ENCODE measurements at places on chromosomes 13 and 19.

- DNase-seq, result peak; percentile 62
Observed at GRCh38 chr19:29625186-29625651, 19.1 kb downstream of the POP4 start.

- no peak for DNase-seq
Observed at GRCh38 chr13:22256111-22256639, 585.3 kb downstream of the FGF9 start.

DNA sequence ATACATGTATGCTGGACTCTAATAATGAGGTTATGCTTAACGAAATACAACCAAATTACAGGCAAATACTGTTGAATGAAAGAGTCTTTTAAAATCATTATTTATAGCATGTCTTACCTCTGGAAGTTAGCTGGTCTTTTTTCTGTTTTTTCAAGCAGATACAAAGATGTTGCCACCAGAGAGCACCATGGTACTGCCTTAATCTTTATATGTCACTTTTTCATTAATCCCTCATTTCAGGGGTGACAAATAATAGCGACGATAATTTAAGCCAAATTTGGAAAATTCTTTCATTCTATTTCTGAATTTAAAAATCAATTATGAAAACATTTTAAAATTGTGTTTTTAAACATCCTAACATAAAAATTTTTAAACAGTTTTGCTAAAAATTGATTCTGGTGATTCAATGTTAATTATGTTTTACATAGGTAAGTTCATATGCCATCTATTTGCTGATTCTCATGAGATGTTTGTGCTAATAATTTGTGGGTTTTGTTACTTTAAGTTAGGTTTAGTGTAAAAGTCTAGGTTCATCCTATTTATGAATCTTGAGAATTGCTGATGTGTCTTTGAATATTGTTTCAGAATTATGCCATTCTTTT lies 379.3 kb upstream of the SGCG start:
- DNase-seq, result no peak

GRCh38 chr19:50838239-50838638 lies 4.9 kb upstream of the KLK15 start:
- DNase-seq, result no peak

- DNase-seq, result no peak
Observed at GRCh38 chr19:991174-991931, 7.2 kb downstream of the WDR18 start.

DNA sequence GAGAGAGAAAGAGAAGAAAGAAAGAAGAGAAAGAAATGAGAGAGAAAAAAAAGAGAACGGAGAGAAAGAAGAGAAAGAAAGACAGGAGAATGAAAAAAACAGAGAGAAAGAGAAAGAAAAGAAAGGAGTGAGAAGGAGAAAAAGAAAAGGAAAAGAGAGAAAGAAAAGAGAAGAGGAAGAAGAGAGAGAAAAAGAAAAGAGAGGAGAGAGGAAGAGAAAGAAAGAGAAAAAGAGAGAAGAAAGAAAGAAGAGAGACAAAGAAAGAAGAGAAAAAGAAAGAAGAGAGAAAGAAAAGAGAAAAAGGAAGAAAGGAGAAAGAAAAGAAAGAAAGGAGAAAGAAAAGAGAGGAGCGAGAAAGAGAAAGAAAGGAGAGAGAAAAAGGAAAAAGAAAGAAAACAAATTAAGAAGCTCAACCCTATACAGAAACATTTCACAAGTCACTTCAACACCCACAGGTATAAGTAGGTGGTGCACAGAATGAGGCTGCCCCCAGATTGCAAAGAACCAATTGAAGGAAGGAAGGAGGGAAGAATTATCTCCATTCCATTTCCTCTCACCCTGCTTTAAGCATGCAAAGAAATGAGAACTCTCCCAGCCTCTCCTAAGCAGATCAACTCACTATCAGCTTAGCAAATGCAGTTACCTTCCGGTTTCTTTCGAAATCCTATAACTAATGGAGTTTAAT lies 98.8 kb upstream of the CACNA1A start:
- DNase-seq, result no peak

- no peak for DNase-seq
Observed at GRCh38 chr13:48068952-48069351, 26.0 kb downstream of the MED4 start.

DNA sequence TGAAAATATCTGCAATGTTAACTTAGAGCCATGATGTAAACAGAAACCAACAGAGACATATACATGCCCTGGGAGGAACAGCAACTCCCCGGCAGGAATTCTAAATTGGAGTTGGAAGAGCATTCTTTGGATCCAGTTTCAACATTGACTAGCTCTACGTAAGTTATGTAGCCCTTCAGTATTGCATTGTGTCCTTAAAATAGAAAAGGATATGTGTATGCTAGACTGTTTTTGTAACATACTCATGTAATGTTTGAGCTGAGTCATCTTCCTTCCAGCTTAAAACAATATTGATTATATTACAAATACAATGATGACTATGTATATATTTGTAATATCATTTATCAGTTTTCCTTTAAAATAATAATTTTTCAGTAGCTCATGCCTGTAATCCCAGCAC lies 1422.2 kb upstream of the PCDH20 start:
- no peak for DNase-seq

- DNase-seq, result no peak
Observed at GRCh38 chr13:33205804-33206221, 79.7 kb downstream of the STARD13 start.

DNA sequence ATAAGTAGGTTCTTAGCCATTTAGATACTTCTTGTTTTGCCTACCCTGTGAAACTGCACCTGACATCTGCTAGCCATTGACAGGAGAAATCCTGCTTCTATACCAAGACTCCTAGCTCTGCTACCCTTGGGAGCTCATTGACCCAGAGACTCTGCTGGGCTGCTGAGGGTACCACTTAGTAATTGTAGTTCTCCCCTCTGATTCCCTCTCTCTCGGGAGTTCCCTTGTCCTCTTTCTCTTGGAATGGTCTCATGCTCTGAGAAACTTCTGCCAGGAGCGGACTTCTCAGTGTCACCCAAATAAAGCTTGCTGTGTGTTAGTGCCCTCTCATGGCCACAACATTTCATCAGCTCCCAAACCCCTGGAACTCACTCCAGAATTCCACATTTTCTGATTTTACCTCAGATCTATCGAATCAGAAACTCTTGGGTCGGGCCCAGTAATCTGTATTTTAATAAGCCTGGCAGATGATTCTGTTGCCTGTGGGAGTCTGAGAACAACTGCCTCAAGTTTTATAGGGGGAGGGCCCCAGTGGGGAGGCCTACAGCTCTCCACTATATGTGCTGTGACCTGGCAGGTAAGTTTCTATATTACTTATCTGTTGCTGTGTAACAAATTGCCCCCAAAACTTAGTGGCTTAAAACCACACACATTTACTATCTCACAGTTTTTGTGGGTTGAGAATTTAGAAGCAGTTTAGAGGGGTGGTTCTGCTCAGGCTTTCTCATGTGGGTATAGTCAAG lies 221.1 kb downstream of the TDRD3 start:
- no peak for DNase-seq

GRCh38 chr13:92510416-92510815 lies 716.2 kb upstream of the GPC6 start:
- no peak for DNase-seq

- no peak for DNase-seq
Observed at GRCh38 chr19:39301562-39301961, 5.4 kb downstream of the IFNL1 start.

GRCh38 chr13:74070513-74070912 lies 63.7 kb downstream of the KLF12 start:
- no peak for DNase-seq
